Esophagus mucosa (tissue), 1 donor: ENCODE measurements at places on chromosomes 4 and X.
A peak's percentile ranks its signal among the peaks of the same experiment; 100 is the strongest.

- no peak for ATAC-seq
Measured at GRCh38 chr4:117154251-117154650, 68.9 kb upstream of the TRAM1L1 start.

DNA sequence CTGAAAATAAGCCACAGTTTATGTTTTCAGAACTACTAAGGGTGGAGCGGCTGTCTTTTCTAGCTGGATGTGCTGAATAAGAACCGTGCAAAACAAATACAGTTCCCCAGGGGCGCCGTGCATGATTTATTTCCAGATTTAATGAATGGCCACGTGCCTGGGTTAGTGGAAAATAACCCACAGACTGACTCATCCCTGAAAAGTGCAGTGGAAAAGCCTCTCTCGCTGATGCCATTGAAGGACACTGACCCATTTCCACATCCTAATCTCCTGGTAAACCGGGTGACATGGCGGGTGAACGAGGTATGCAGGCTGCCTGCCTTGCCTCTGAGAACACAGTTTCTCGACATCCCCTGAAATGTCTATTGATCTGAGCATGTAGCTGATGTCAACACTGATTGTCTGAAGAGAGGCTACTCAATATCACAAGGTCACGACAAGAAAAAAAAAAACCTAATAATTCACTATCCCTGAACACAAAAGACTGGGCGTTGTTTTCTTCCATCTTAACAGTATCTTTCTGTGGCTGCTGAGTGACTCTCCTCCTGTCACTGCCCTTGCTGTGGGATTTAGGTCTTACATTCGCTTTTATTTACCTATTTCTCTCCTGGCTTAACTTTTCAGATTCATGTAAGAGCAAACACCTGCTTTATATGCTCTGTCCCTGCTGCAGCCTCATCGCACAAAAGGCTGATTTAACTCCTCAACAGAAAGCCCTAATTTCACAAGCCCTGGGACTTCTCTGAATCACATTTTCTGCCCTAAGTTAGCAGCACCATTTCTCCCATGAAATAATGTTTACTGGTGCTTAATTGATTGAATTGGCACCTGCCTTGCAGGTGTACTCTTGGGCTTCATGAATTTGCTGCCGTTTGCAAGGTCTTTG lies 76.9 kb upstream of the SCOC start:
- ATAC-seq: peak; percentile 71

GRCh38 chr4:94668724-94669123 lies 89.0 kb upstream of the BMPR1B start:
- ATAC-seq: no peak

DNA sequence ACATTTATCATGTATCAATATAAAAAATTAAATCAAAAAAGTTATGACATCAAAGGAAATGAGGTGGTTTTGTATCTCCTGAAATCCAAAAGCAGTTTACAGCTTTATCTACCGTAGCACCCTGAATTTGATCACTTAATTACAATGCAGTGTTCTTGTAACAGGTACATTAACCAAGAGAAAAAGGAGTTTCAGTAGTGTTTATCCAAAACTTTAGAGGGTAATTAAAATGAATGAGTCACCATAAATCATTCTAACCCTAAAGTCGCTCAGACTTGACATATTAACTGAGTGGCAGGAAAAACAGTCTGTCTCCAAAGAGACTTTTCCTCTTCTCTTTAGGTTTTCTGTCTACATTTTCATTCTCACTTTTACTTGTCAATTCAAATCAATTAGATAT lies 907.6 kb upstream of the EPHA5 start:
- no peak for ATAC-seq
